ENCODE measurements at places on chromosomes 7 and 10. TPM values are rescaled to one million over a fixed set of nuclear protein-coding genes. Genes with fewer than 3 reads are reported as not detected.

- no peak for DNase-seq
Measured at GRCh38 chr7:16933296-16934279, 51.8 kb upstream of the AGR3 start.

GRCh38 chr7:45985902-45986301 lies 64.8 kb upstream of the IGFBP3 start:
- no peak for DNase-seq

DNA sequence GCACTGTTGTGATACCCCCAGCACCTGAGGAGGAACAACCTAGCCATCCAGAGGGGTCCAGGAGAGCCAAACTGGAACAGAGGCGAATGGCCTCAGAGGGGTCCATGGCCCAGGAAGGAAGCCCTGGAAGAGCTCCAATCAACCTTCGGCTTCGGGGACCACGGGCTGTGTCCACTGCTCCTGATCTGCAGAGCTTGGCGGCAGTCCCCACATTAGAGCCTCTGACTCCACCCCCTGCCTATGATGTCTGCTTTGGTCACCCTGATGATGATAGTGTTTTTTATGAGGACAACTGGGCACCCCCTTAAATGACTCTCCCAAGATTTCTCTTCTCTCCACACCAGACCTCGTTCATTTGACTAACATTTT lies 1.6 kb upstream of the CASP2 start:
- no peak for DNase-seq

- DNase-seq, result no peak
Measured at GRCh38 chr7:19079066-19079465, 38.4 kb downstream of the TWIST1 start.

GRCh38 chr10:127942811-127943210 lies 35.9 kb downstream of the PTPRE start:
- DNase-seq, result no peak

- no peak for DNase-seq
Measured at GRCh38 chr10:127146661-127147060, 49.7 kb downstream of the INSYN2A start.

DNA sequence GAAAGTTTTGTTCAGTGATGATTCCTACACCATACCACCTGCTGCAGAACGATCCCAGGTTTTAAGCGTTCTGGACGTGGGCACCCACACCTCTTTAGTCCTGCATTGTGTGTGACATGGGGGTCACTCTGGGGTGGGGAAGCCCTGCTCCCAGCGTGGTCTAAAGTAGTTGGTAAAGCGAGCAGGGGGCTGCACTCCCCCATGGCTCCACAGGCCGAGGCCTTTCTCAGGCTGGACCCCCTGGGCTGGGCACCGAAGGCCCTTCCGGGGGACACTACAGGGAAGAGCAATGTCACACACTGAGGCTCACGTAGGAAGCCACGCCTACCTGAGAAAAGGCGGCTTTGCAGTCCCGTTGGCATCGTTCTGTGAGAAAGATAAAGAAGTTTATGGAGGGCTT lies 12.3 kb downstream of the BRI3 start:
- no peak for DNase-seq

GRCh38 chr10:43236176-43236850 lies 30.6 kb downstream of the RASGEF1A start:
- DNase-seq, result no peak

- no peak for DNase-seq
Measured at GRCh38 chr7:20158684-20159083, 58.5 kb downstream of the MACC1 start.

- DNase-seq, result no peak
Measured at GRCh38 chr10:110641256-110641655, 2.9 kb upstream of the RBM20 start.

- DNase-seq, result no peak
Measured at GRCh38 chr10:62578301-62578700, 204.1 kb downstream of the ZNF365 start.

DNA sequence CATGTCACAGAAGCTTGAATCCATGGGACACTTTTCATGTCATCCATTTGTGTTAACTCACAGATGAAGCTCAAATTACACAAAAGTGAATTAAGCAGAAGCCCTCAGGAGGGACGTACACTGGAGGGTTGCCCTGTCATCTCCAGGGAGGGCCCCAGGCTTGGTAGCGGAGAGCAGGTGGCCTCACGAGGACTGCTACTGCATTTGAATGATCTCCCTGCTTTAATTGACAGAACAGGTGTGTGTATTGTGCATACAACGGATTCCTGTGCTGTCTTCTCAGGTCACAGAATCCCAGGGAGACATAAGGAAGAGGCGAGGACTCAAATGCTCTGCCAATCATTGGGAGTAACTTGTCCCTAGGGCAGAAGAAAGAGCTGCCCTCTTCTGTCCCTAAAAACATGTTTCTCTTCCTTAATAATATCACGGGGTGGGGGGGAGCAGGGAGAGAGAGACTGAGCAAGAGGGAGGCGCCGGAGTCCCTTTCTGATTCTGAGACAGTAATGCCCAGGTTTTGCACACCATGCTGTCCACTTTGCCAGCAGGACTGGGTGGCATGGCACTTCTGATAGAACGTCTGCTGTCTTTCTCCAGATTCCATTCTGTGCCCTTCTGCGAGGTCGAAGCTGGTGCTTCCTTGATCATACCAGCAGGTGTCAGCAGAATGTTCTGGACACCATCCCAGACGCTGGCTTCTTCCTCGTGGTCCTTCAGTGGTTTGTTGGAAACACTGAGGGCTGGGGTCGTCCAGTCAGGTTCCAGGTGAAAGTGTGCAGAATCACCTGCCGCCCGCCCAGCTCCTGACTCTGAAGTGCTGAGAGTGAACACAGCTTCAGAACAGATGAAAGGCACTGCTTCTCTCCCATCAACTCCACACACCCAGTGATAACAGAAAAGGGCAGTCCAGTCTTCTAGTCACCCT lies 26.2 kb upstream of the RASGEF1A start:
- peak; percentile 73 for DNase-seq

DNA sequence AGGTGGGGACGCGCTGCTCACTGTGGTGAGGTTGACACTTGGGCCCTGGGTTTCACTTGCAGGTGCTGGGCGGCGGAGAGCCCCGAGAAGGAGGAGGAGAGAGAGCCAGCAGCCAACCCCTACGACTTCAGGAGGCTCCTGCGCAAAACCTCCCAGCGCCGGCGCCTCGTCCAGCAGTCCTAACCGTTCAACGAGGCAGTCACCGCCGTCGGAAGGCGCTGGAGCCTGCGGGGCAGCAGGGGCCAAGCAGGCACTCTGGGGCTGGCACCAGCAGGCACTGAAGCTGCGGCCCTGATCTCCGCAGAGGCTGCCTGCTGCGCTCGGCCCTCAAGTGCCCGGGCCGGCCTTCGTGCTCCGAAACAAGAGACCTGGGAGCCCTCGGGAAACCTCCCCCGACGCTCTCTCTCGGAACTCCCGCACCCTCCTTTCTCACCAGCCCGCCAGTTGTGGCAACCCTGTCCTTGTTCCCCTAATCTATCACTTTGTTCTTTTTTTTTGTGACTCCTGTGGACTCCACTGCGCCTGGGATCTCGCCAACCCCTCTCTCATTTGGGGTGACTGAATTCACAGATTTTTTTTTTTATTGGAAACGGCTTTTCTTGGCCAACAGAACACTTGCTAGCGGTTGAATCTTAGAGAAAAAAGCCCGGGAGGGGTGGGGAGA lies 4.7 kb upstream of the GAD2 start:
- DNase-seq, result no peak

DNA sequence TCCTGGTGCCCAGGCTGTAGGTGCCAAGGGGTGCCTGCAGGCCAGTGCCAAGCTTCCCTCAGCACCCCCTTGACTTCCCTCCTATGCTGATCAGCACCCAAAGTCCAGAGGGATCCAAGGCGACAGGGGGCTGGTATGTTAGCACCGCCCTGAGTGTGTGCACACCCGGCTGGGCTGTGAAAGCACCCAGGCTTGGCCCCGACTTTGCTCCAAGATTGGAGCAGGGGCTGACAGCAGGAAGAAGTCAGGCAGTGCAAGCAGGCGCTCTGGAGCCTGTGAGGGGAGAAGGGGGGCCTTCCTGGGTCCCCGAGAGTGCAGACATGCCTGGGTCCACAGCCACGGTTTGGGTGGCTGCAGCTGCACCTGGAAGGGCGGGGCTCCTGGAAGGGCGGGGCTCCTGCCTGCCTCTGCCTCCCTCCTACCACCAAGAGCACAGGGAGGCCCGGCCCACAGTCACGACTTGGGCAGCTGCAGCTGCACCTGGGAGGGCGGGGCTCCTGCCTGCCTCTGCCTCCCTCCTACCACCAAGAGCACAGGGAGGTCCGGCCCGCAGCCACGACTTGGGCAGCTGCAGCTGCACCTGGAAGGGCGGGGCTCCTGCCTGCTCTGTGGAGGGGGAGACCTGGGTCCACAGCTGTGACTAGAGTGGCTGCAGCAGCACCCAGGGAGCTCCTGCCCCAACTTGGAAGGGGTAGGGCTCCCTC lies 30.2 kb upstream of the ZMYND11 start:
- no peak for DNase-seq

DNA sequence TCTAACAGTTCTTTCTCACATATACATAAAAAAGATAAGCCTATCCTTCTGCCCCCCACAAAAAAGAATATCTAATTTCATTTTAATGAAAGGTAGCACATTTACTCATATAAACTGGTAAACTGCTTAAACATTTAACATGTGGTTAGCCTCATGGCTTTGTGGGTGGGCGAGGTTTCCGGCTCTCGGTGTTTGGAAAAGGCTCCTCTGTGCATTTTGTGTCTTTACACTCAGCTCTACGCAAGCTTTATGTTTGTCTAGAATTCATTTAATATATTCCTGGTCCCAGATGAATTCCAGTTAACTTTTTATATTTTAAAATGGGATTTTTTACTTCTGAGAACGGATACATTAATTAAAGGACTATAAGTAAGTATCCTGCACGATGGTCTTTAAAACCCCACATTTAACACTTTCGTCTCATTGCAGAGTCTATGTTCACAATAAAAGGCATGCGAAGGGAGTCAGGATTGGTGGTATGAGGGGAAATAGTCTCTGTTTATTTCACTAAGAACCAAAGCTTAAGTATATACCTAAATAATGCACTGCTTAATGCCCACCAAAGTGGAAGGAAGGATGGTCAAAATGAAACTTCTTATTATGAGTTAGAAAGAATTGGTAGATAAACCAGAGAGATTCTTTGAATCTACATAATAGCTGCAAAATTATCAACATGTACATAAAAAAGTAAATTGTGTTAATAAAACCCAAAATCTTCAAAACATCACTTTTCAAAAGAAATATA lies 197.2 kb downstream of the CRPPA start:
- no peak for DNase-seq

GRCh38 chr7:117993377-117994003 lies 120.2 kb upstream of the CTTNBP2 start:
- DNase-seq, result peak; percentile 23

DNA sequence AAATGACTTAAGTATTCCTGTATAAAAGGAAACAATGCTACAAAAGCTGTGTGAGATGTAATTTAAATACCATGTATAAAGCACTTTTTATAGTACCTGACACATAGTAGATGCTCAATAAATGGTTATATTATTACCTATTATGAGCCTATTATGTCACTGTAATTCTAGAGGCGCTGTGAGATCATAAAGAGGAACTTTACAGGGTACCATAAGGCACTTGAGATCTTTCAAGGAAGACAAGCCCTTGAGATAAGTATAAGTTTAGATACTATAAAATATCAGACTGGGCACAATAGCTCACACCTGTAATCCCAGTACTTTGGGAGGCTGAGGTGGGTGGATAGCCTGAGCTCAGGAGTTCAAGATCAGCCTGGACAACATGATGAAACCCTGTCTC lies 38.3 kb downstream of the PTTG1IP2 start:
- DNase-seq, result no peak

DNA sequence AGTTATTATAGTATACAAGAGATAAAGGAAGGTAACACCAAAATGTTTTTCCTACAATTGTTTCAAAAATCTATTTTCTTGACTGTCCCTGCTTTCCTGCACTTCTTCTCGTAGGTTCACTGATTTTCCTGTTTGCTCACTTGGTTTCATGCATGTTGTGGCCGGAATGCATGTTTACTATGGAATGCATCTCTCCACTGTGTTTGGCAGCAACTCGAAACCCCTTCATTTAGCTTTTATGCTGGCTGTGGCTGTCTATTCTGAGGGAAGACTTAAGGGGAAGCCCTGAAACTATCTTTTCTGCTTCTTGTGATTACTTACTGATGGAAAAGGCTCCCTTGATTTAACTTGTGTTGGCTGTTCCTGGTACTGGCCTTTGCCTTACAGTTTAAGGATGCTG lies 120.3 kb downstream of the NRG3 start:
- DNase-seq, result no peak

DNA sequence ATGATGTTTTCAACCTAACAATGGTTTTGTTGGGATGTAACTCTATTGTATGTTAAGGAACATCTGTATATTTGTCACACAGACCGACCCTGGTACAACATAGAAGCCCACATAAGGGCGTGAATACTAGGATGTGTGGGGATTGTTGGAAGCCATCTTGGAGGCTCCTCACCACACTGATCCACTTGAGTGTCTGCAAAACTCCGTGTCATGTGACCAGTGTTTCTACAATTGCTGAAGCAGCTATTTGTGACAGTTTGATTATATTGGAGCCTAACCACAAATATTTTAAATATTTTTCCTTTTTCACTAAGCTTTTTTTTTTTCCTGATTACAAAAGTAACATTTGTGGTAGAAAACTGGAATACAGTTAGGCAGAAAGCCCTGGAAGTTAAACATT lies 27.9 kb downstream of the RALA start:
- DNase-seq, result no peak

DNA sequence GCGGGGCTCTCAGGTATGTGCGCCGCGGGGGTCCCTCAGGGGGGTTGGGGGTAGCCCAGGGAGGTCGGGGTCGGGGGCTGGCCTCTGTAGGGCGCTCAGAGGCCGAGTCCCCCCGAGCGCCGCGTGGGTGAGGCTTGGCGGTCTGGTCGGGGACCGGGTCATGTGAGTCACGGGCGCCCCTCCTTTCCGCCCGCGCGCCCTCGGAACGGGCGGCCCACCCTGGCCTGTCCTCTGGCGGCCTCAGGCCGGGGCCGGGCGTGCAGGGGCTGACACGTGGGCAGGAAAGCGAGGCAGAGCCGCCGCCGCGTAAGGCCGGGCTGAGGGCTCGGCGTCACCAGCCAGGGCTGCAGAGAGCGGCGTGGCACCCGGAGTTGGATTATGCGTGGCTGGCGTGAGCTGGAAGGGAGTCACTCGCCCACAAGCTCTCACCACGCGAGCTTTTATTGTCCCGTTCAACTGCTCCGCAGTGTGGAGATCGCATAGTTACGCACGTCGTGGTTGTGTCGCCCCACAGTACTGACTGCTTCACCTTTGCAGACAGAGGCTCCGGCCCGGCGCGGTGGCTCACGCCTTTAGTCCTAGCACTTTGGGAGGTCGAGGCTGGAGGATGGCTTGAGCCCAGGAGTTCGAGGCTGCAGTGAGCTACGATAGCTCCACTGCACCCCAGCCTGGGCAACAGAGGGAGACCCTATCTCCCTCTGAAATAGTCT lies 385 bp downstream of the SHLD2 start:
- DNase-seq, result peak; percentile 74

GRCh38 chr7:110187877-110188554 lies 902.9 kb upstream of the LRRN3 start:
- no peak for DNase-seq

CAV1 gene
- total RNA-seq, result 17.5 TPM

IKZF1 gene
- 1.2 TPM for total RNA-seq

PPRC1 gene
- 8.6 TPM for total RNA-seq

PIK3CG gene
- total RNA-seq, result 1.6 TPM

VTI1A gene
- total RNA-seq, result 48.1 TPM

CLDN3 gene
- not detected for total RNA-seq

RNF133 gene
- total RNA-seq, result 0.41 TPM

CCZ1 gene
- total RNA-seq, result 156 TPM

TOMM7 gene
- total RNA-seq, result 172 TPM

TMEM225B gene
- total RNA-seq, result not detected

TBX20 gene
- not detected for total RNA-seq
